Germinal center (tissue), 1 donor: ENCODE measurements at places on chromosomes 16 and 17.

GRCh38 chr17:65556014-65556909 is 5.2 kb downstream of the AXIN2 start:
- peak; percentile 67 for DNase-seq

DNA sequence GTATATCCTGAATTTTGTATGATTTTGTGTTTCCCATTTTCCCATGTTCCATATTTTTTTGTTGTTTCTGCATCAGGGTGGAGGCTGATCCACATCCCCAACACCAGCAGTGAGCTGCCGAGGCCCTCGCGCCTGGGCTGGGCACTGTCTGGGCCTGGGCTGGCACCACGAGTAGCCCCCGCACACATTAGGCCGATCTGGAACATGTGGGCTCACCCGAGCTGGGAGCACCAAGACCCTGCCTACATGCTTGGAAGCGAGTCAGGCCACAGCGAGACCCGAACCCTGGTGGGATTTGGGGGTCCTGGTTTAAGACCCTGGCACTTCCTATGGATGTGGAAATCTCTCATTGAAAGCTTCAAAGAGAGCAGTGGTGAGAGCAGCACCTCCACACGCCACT is 8.5 kb downstream of the KCTD5 start:
- DNase-seq, result no peak

- no peak for DNase-seq
Observed at GRCh38 chr16:85998171-85998867, 99.4 kb downstream of the IRF8 start.

- no peak for DNase-seq
Observed at GRCh38 chr16:52925143-52925542, 127.6 kb downstream of the CHD9NB start.

- DNase-seq, result peak; percentile 75
Observed at GRCh38 chr17:49861150-49861884, 13.4 kb upstream of the TAC4 start.

DNA sequence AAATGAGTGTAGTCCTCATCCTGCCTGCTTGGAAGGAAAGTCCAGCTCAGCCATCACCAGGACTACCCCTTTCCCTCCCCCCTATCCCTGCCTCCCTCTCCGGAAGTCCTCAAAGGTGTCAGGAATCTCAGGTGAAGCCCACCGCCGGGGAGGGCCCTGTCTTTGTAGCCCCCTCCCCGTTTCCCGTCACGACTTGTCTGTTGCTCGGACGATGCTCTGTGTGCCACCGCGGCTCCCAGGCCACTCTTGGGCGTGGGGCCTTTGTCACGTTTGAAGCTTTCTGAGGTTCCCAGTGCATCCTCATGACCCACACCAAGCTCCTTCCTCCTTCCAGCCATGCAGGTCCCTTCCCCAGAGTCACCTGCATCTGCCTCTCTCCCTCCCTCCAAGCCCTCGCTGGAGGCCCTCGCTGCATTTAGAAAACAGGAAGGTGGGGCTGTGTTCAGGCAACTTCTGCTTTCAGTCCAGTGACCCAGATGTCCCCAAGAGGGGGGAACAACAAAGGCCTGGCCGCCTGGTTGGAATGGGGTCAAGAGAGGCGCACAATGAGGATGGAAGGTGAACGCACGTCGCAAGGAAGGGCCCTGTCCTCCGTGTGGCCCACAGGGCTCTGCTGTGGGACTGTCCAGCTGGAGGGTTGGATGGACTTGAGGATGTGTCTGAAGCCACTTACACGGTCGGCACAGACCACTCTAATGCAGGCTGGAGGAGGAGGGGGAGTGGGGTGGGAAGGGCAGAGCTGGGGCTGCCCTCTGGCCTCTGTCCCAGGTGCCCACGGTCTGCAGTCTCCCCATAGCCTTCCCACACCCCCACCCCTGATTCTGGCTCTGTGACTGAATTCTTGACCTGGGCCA is 59.9 kb downstream of the OR1D5 start:
- DNase-seq, result peak; percentile 85

DNA sequence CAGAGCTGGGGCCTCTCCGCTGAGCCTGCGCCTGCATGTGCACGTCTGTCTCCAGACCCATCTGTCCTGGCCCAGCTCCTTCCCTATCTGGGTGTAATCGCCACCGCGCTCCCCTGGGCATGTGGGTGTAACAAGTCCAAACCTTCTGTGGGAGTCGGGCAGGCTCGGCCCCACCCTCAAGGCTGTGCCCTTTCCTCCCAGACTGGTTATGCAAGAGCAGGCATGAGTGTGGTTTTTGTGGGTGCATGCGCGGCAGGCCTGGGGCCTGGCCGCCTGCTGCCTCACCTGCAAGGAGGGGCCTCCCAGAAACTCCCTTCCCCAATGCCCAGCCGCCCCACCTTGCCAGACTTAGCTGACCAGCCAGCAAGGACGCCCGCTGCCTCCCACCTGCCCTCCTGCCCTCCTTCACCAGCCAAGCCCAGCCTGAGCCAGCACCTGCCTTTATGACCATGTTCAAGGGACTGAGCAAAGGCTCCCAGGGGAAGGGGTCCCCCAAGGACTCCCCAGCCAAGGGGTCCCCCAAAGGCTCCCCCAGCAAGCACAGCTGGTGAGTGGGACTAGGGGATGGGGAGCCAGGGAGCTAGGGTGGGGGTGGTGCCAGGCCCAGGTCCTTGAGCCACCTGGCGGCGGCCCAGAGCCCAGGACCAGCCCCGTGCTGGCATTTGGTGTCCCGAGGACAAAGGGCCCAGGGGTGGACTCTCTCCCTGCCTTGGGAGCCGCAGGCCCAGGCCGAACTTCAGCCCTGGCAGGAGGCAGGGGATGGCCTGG is at the start of gene EVPLL:
TSS of gene EVPLL (plus strand) at position 342 of the 768 bp plus-strand sequence. CDS start 3,160 bp downstream, outside the sequence.
- DNase-seq, result peak; percentile 3

DNA sequence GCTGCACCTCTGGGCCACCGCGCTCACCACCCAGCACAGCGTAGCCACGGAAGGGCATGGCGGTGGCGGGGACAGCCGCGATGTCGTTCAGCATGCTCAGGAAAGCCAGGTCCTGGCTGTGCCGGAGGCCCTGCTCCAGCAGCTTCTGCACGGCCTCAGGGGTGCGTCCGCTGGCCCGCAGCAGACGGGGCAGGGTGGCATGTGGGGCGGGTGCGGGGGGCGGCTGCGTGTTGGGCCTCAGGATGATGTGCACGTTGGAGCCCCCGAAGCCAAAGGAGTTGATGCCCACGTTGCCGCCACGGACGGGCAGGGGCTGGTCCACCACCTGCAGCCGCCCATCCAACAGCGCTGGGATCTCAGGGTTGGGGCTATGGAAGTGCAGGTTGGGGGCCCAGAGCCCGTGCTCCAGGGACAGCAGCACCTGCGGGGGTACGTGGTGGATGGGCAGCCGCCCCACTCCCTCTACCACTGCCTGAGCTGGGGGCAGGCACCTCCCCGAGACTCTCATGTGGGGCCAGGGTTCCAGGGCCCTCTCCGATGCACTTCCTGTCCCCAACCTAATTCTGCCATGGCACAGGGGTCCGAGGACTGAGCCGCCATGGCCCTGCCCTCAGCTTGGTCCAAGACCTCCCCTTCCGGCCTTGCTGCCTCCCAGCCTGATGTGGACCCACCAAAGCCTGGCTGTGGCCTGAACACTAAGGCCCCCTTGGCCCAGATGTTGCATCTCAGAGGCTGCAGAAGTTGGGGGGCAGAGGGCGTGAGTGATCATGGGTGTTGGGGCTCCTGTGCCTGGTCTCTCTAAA is 6.6 kb downstream of the FASN start:
- DNase-seq, result no peak

- no peak for DNase-seq
Observed at GRCh38 chr16:87658564-87659225, 56.4 kb downstream of the JPH3 start.

DNA sequence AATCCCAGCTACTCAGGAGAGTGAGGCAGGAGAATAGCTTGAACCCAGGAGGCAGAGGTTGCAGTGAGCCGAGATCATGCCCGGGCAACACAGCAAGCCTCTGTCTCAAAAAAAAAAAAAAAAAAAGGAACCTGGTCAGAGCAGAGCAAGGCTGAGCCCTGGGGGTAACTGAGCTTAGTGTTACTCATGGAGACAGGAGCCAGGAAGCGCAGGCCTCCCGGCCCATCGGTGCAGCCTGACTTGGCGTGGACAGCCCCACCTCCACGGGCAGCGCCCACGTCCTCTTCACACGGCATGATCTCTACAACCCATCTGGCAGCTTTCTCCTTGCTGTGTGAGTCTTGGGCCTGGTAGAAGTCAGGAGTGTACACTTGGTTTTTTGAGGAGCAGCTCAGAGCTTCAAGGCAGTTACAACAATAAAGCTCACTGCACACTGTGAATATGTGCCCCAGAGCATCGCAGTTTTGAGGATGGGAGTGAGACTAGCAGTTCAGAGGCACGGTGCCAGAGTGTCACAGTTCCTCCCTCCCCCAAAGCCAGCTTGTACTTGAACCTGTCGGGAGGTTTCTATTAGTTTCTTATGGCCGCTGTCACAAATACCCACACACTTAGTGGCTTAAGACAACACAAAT is 129.9 kb downstream of the RAP1GAP2 start:
- no peak for DNase-seq

DNA sequence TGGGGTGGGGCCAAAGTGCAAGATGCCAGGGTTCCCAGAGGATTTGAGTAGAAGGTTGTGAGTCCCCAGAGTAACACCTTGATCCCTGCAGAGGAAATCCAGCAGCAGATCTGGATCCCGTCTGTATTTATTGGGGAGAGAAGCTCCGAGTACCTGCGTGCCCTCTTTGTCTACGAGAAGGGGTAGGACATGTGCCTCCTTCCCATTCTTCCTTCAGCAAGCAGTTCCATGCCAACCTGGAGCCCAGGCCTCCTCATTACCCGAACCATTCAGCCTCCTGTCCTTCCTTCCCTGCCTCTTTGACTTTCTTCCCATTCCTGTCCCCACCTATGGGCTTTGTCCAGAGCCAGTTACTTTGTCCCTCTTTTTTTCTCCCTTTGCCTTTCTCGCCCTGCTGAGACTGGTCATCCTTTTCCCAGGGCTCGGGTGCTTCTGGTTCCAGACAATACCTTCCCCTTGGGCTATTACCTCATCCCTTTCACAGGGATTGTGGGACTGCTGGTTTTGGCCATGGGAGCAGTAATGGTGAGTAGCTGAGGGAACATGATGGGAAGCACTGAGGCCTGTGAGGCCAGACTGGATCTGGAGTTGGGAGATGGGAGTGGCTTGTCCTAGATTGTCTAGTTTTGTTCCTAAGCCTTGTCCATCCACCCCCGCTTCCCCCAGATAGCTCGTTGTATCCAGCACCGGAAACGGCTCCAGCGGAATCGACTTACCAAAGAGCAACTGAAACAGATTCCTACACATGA is 2.9 kb downstream of the RNF167 start:
- no peak for DNase-seq

GRCh38 chr17:17971431-17972125 is 622 bp downstream of the TOM1L2 start:
- DNase-seq, result peak; percentile 19

GRCh38 chr16:55735120-55735781 is 79.5 kb downstream of the SLC6A2 start:
- no peak for DNase-seq

GRCh38 chr16:63998-64913 is 8.2 kb downstream of the RHBDF1 start:
- no peak for DNase-seq

GRCh38 chr17:32486701-32487472 is at the start of gene CDK5R1:
TSS of gene CDK5R1 (plus strand) at chr17:32486993. CDS start at chr17:32487621, 628 bp downstream.
- peak; percentile 81 for DNase-seq

DNA sequence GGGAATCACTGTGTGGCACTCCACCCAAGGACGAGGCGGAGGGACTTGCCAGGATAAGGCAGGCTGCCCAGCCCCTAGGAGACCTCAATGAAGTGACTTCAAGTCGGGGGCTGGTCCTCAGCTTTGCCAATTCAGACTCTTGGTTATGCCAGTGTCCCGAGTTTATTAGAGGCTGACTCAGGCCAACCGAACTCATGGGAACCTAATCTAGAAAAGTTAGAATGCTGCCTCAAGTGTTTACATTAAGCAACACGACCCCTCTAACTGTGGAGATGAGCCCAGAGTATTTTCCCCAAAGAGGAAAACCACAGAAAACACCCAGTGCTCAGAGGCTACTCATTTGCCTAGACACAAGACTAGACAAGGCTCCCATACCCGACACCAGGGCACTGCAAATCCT is 1.1 kb upstream of the TEKT3 start:
- no peak for DNase-seq

DNA sequence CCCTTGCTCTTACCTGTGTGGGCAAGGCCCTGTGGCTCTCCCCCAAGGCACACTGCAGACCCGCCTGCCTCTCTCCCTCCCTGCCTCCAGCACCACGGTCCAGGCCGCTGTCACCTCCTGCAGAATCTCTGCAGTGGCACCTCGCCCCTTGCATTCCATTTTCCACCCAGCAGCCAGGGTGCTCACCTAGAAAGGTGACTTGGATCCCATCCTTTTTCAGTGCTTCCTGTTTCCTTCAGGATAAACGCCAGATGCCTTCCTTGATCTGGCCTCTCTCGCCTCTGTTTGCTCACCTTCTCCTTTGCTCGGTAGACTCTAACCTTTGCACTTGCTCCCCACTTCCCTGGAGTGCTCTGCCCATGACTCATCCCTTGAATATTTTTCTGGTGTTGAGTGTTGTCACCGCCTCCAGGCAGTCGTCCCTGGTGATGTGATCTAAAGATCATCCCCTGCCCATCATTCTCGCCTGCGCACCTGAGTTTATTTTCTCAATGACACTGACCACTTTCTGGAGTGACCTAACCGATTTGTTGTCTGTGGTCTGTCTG is 79.2 kb upstream of the LGALS9 start:
- DNase-seq, result no peak

DNA sequence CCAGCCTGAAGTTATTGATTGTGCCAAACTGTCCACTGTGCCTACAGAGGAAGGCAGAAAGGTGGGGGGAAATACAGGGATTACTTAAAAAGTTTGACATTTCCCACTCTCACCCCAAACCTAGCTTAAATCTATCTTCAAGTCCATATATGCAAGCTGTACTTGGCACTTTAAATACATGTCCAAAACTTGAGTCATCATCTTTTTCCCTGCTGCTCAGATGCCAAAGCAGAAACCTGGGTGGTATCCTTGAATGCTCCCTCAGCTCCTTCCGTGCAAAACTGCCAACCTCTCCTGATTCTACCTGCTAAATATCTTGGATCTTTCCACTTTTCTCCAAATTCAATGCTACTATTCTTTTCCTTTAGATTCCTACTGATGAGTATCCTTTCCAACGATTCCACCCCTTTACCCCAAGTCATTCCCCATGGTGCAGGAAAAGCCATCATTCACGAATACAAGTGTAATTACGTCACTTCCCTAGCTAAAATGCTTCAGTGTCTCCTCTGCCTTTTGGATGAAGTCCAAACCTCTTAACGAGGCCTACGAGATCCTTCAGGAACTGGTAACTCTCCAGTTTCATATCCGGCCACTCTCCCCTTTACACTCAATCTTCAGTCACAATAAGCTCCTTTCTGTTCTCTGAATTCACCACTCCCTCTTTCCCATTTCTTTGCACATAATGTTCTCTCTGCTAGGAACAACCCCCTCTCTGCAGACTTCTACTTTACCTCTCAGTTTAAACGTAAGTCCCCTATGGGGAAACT is 9.3 kb downstream of the BECN1 start:
- DNase-seq, result no peak

- DNase-seq, result no peak
Observed at GRCh38 chr16:89936034-89936433, 12.5 kb upstream of the DEF8 start.
